ENCODE measurements at places on chromosomes 3 and 15.
A peak's percentile ranks its signal among the peaks of the same experiment; 100 is the strongest.

- no peak overlapping the region for H3K4me3 ChIP-seq
- DNase-seq: no peak
- no peaks in the 10 kb centered on the region for H3K36me3 ChIP-seq
- no peak overlapping the region for H3K27ac ChIP-seq
- no peaks in the 10 kb centered on the region for H3K27me3 ChIP-seq
- no peaks in the 10 kb centered on the region for H3K4me1 ChIP-seq
Observed at GRCh38 chr15:47689660-47690059, 27.6 kb upstream of the SEMA6D start.

DNA sequence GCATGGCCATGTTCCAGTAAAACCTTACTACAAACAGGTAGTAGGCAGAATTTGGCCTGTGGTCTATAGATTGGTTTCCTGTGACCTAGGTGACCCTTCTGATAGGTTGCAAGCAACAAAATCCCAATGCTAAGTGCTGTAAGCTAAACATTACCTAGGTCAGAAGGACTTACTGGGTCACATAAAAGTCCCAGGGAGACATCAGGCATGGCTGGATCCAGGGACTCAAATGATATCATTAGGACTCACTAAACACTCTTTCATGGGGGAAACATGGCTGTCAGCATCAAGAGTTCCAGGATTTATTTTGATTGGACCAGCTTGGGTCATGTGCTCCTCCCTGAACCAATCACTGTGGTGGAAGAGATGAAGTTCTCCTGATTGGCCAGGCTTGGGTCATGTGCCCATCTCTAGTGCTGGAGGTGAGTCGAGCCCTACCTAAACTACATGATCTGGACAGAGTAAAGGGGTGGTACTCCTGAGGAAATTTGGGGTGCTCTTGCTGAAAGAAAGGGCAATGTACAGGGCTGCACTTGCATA lies 16.8 kb upstream of the SLC6A1 start:
- peaks cover 3% of the 10 kb centered on the region for H3K27me3 ChIP-seq
- no peaks in the 10 kb centered on the region for H3K36me3 ChIP-seq
- no peak overlapping the region for H3K4me3 ChIP-seq

DNA sequence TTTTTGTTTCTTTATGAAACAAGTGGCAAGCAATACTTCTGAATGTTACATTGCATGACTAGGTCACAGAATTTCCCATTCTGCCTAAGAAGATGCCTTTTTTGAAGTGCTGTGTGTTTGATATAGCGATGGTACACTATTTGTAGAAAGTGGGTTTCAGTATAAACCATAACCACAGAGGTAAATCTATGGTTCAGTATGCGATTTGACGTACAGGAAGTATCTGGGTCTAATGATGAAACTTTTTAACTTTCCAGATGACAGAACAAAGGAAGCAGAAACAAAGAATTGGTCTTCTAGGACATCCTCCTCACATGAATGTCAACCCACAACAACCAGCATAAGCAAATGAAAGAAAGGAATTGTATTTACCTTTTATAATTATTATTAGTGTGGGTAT lies 133.4 kb upstream of the BHLHE40 start:
- H3K4me1 ChIP-seq: peaks cover 12% of the 10 kb centered on the region
- H3K27me3 ChIP-seq: no peaks in the 10 kb centered on the region
- DNase-seq: no peak
- H3K4me3 ChIP-seq: no peak overlapping the region
- no peaks in the 10 kb centered on the region for H3K36me3 ChIP-seq

DNA sequence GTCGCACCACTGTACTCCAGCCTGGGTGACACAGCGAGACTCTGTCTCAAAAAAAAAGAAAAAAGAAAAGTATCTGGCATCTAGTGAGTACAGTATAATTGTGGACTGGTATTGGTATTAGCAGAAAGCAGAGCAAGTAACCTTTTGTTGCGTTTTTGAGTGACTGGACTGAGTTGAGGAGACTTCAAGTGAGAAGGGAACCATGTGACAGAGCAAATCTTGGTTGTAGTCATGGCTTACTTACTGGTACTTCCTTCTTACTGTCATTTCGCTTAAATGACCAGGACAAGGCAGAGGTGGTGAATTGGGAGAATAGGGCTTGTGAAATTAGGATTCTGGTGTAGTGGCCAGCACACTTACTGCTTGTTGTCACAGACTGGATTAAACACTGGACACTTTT lies 20.6 kb downstream of the RTF1 start:
- H3K27ac ChIP-seq: no peak overlapping the region
- H3K27me3 ChIP-seq: no peaks in the 10 kb centered on the region
- H3K36me3 ChIP-seq: peaks cover 30% of the 10 kb centered on the region
- no peak overlapping the region for H3K4me3 ChIP-seq

- DNase-seq: peak; percentile 28
- H3K4me1 ChIP-seq: peaks cover 5% of the 10 kb centered on the region
- no peak overlapping the region for H3K27ac ChIP-seq
- no peak overlapping the region for H3K4me3 ChIP-seq
Observed at GRCh38 chr15:31489801-31490646, 163.4 kb downstream of the KLF13 start.

- no peaks in the 10 kb centered on the region for H3K4me1 ChIP-seq
- no peaks in the 10 kb centered on the region for H3K36me3 ChIP-seq
- H3K4me3 ChIP-seq: no peak overlapping the region
- DNase-seq: no peak
- no peaks in the 10 kb centered on the region for H3K27me3 ChIP-seq
- H3K27ac ChIP-seq: no peak overlapping the region
Observed at GRCh38 chr3:131801566-131801965, 233.2 kb downstream of the CPNE4 start.
